Stimulated activated CD4-positive, alpha-beta T cell treated with anti-CD3 and anti-CD28 coated beads, Interleukin-12 subunit alpha, Interleukin-12 subunit beta, amount 100 ng/mL, for 24 hours (primary cell): ENCODE measurements at places on chromosomes 16 and 17.

- DNase-seq: no peak
These were observed 901 bp downstream of the CDYL2 start for GRCh38 chr16:80803339-80804055.

DNA sequence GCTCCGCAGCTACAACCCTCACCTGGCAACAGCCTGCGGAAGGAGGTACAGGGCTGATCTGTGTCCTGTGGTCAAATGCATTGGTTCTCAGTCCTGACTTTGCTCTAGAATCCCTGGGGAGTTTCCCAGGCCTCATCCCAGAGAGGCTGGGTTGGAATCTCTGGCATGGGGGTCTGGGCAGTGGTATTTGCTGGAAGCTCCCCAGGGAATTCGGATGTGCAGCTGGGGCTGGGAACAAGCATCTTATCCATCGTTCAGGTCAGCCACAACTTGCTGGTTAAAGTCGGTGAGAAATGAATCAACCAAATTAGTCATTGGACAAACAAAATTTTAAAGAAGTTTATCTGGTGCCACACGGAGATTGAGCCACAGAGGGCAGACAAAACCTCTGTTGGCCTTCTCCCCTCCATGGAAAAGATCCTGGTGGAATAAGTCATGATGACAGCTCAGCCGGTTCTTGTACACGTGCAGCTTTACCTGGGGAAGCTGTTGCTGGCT, 231.2 kb downstream of the FOXL1 start:
- DNase-seq: no peak

DNA sequence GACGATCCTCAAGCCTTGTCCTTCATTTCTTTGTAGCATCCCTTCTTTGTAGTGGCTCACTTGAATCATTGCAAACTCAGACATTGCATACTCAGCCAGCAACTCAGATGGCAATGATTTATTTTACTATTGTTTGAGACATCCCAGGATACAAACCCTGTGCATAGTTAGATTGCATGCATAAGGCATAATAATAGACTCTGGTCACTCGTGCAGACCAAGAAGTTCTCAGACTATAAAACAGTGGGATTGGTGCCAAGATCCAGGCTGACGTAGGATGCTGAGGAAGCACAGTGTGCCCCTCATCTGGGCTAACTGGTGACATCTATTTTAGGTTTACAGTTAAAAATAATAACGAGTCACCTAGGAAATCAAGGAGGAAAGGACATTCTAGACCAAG, 142.3 kb downstream of the PMP22 start:
- no peak for DNase-seq

DNA sequence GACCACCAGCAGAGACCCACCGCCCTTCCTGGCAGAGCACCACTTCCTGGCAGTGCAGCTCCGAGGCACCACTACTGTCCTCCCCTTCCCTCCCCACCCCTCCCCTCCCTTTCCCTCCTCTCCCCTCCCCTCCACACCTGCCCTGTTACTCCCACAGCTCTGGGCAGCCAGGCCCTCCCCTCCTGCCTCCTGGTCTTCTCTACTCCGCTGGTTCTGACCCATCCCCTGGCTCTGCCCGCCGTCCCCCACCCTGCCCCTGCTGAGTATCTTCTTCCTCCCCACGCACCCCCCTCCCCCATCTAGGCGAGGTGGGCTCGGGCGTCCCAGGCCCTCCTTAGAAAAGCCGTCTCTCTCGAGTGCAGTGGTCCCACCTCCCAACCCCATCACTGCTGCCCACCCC, 77.7 kb downstream of the AMFR start:
- DNase-seq: no peak

DNA sequence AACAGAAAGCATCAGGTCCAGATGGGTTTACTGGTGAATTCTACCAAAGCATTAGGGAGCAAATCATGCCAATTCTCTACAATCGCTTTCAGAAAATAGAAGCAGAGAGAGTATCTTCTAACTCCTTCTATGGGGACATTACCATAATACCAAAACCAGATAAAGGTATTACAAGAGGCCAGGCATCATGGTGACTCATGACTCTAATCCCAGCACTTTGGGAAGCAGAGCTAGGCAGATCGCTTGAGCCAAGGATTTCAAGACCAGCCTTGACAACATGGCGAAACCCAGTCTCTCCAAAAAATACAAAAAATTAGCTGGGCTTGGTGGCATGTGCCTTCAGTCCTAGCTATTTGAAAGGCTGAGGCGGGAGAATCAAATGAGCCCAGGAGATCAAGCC, 23.0 kb downstream of the HBQ1 start:
- no peak for DNase-seq

GRCh38 chr16:5838725-5839124, 741.1 kb upstream of the EEF2KMT start:
- no peak for DNase-seq

DNA sequence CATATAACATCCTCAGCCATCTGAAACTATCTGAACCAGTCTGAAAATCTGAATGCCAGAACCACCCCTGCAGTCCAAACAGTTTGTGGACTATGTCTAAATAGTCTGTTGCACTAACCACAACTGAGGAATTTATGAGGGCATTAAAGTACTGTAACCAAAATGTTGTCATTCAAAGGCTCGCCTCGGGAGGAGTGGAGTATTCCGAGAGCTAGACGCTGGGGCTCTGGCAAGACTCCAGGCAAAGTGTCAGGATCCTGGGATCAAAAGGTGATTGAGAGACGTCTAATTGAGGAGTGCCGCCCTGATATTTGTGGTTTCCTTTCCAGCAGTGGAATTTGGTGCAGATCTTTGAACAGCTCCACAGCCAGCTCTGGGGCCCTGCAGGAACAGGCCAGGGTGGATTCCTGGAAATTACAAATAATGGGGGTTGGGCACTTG, 142.9 kb upstream of the MYOCD start:
- DNase-seq: no peak

DNA sequence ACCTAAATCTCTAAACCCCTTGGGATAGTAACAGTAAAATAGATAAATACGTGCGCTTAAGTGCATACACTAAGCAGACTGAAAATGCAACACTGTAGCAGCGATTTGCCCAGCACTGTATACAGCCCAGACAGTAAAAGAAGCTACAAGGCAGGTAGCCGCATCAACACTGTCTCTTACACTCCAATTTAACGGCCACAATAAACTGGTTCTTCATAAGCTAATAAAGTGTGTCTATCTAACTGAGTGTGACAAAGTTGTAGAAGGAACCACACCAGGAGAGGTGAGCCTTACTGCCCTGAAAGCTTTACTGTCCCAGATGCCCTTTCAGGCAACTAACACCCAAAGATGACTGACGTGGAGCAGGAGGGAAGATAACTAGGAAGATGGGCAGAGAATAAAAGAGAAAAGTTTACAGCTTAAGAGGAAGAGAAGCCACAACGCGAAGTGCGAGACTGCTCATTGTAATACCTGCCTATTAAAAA, 847 bp downstream of the ZDHHC7 start:
- no peak for DNase-seq

DNA sequence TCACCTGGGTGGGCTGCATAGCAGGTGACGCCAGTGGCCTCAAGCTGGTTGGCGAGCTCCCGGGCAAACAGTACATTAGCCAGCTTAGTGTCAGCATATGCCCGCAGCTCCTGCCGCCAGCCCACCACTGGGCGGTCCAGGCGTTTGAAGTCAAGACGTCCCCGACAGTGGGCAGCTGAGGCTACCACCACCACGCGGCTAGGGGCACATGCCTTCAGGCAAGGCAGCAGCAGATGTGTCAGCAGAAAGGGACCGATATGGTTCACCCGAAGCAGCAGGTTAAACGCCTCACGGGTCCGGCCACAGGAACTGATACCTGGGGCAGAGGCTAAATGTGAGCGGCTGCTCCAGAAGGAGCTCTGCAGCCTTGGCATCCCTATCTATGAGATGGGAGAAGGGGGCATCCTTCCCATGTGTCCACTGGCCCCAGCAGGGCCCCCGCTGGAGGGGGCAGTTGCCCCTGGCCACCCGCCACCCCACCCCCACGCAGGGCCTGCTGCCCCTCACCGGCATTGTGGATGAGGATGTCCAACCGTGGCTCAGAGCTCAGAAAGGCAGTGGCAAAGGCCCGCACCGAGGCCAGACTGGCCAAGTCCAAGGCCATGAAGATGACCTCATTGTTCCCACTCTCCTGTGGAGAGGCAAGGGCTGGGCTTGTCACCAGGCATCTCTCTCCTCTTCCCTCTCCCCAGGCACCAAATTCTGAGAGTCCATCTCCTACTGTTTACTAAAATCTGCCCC, 1.7 kb downstream of the DHRS13 start:
- no peak for DNase-seq
